ENCODE measurements at places on chromosomes 16 and 17.

DNA sequence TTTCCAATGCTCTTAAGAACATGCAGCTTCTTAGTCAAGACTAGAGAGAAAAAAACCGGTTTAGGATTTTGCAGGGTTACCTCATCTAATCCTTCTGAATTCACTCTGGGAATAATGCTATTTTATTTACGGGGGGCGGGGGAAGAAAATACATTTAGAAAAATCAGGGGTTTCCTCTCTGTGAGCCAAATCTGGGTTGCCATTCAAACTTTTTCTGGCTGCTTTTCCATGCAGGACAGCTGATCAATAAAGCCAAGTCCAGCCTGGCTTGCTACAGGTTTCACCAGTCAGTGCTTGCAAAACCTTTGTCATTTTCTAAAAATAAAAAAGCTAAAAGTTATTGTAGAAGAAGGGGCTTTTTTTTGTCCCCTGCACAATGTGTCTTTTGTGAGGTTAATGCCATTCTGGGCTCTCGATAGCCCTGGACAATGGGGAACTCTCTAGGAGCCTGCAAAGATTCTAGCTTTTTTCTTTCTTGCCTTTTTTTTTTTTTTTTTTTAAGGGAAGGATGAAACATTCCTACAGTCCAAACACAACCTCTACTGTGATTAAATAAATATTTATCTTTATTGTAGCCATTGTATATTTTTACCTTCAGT lies 13.1 kb upstream of the ZFHX3 start:
- no peak for DNase-seq

DNA sequence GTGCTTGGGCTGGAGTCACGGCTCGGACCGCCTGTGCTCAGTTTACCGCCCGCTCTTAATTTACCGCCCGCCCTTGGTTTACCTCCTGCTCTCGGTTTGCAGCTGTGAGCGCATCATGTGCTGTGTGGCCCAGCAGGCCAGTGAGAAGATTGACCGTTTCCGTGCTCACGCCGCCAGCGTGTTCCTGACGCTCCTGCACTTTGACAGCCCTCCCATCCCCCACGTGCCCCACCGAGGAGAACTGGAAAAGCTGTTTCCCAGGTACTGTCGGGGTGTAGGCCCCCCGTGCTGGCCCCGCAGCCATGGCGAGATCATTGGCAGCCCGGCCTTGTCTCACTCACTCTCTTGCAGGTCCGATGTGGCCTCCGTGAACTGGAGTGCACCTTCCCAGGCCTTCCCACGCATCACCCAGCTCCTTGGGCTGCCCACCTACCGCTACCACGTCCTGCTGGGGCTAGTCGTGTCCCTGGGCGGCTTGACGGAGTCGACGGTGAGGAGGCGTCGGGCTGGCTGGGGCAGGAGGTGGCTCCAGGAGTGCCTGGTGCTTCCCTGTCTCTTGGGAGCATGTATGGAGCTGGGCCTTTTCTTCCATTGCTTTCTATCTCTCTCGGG lies 89.3 kb upstream of the ZNF750 start:
- no peak for DNase-seq

DNA sequence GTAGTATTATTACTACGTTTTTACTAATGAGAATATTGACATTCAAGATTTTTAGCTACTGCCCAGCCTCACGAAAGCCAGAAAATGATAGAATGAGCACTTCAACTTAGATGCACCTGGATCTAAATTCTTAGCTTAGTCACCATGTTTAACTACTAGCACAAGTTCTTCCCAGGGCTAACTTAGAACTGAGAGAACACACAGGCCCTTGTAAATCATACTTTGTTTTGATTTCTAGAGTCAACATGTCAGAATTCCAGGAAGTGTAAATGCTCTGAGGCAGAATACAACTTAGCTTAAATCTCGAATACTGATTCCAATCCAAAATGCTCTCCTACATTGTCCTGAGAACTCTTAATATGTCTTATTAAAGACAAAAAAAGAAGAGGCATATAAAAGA lies 6.8 kb upstream of the ACSM1 start:
- DNase-seq = no peak

DNA sequence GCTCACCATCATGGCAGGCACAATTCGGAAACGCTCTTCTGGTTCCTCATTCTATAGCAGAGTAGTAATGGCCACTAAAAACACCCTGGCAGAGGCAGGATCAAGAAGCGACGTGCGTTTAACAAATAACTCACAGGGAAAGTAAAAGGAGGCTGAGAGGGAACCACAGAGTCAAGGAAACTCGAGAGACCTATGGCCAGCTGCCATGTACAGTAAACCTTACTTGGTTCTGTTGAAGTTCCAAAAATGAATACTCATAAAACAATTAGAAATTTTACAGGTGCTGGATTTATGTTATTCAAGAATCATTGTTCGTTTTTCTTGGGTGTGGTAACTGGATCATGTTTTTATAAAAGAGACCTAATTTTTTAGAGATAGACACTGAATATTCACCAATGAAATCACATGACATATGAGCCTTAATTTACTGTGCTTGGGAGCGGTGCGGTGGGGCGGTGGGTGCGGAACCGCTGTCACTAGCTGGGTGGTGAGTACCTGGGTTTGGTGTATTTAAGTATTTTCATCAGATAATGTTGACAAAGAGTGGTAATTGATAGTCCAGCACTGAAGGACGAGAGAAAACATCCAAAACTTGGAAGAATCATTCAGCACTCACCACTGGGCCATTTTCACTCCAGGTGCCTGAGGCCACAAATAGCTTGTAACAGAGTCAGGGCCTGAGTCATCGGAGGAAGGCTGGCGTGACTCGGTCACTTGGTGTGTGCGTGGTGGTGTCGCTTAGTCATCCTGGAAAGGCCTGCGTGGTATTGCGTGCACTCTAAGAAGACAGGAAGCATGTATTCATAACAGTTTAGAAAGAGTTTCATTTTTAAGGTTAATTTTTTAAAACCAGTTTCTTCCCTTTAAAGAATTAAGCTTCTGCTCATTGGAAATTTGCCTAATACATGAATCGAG lies 135.4 kb upstream of the CHMP6 start:
- no peak for DNase-seq

GRCh38 chr17:81027591-81028505 lies 7.1 kb upstream of the BAIAP2 start:
- DNase-seq = no peak

DNA sequence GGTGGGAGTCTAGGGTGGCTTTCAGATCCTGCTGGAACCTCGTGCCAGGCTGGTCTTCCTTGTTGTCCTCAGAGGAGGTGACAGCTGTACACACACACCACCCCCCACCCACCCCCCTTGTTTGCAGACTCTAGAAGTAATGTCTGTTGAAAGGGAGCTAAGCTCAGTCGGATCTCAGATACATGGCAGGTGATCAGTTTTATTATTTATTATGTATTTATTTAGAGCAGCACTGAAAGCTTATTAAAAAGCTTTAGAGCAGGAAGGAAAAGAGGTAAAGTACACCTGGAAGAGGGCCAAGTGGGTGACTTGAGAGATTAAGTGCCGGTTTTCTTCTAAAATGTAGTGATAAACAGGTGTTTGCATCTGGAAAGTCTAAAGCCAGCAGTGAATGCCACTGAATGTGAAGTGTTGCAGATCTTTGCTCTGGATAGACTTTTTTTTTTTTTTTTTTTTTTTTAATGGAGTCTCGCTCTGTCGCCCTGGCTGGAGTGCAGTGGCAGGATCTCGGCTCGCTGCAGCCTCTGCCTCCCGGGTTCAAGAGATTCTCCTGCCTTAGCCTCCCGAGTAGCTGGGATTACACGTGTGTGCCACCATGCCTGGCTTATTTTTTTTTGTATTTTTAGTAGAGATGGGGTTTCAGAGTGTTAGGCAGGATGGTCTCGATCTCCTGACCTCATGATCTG lies 40.2 kb downstream of the FOXK2 start:
- no peak for DNase-seq

DNA sequence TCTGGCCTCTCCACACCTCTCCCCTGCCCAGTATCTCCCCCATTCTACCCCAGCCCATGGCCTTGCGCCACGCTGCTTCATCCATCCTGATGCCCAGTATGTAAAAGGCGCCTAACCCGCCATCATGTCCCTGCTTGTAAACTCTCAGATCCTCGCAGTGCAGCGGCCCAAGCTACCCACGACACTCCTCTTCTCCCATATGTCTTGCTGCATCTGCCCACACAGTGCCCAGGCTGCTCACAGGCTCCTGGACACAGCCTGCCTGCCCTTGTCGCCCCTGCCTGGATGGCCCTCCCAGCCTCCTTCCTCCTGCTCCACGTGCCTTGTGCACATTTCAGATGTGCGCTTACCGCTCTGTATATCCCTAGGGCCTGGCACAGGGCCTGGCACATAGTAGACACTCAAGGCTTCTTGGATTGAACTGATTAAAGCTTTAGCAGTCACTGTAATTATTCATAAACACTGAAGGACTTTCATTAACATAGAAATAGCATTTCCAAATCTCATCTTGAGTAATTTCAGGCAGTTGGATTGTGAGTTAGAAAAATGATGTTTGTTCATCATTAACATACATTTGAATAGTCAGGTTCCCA lies 129.1 kb downstream of the CLEC16A start:
- DNase-seq = no peak

- no peak for DNase-seq
Observed at GRCh38 chr17:4710693-4711634, 532 bp downstream of the ARRB2 start.

- no peak for DNase-seq
Observed at GRCh38 chr16:81649561-81650184, 129.4 kb upstream of the PLCG2 start.

DNA sequence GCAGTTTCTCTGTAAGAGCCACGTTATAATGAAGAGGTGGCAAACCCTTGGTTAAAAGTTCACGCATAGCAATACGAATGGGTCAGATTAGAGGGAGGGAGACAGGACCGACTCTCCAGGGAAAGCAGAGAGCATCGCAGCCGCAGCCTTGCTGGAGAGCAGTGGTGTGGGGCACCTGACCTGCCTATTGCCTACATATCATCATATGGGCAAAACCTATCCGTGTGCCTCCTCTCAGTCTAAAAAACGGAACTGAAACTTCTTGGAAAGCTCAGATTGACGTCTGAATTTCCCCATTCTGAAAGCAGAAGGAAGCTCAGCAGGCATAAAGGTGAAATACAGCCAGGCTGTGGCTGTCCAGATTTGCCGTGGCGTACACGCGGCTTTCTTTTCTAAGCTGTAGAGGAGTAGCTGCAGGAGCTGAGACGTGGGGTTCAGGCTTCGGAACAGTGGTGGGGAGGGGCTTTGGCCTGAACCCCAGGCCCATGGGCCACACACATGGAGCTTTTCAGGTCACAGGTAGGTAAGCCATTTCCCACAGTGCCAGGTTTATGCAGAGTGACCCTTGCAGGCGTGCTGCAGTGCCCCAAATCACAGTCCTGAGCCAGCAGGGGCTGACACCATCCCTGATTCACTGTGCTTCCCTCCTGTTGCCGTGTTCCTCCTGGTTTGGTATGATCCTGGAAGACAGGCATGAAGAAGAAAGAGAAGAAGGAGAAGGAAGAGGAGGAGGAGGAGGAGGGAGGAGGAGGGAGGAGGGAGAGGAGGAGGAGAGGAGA lies 41.6 kb upstream of the TNRC6C start:
- no peak for DNase-seq

DNA sequence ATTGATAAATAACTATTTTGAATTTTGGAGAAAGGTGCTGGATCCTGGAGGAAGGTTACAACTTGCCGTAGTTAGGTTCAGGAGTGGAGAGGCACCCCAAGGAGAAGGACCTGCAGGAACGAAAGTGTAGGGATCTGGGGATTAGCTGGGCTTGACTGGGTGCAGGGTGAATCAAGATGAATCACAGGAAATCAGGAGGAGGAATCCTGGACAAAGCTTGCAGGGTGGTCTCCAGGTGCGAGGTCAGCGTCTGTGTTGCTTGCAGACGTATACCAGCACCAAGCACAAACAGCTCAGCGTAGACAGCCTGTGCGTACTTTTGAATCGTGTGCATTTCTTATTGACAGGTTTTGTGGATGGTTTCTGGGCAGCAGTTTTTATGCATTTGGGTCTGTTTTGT lies 144.3 kb downstream of the MSI2 start:
- DNase-seq = no peak

GRCh38 chr17:28612531-28612930 lies 1.5 kb downstream of the RSKR start:
- no peak for DNase-seq

GRCh38 chr17:31535581-31535981 lies 144.1 kb downstream of the RAB11FIP4 start:
- DNase-seq = no peak

DNA sequence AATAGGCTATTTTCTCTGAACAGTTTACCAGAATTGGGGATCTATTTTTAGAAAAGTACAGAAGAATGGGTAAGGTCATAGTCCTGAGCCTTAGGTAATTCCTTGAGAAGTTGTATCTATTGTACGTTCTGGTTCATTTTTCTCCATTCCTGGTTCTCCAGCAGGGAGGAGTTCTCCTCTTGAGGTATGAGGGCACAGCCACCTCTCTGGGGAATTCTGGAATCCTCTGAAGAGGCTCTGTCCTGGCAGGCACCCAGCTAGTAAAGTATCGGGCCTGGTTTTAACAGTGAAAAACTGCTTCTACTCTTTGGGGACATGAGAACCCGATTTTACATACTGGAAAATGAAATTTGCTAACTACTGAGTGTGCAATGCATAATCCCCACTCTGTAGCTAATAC lies 19.6 kb upstream of the PMFBP1 start:
- no peak for DNase-seq

- no peak for DNase-seq
Observed at GRCh38 chr17:72984926-72985325, 107.6 kb downstream of the SLC39A11 start.

DNA sequence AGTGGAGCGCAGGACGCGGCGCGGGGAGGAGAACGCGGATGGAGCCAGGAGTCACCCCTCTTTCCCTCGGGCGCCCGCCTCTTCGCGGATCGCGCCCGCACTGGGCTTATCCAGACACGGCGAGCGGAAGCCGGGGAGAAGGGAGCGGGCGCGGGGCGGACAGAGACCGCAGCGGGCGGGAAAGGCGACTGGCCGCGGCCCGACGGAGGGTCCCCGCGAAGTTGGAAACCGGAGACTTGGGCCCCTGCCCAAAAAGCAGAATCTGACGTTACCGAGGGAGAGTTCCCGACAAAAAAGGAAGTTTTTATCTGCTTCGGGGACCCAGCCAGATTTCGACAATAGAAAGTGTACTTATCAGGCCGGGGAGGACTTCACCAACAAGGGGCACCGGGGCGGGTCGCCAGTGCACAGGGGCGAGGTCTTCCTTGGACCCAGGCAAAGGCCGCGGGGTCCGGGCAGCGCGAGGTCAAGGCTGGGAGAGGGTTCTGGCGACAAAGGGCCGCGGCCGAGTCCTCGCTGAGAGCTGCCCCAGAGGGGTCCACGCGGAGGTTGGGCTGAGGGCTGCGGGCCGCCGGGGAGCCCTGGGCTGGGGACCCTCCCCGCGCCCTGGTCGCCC lies 519 bp downstream of the ST6GALNAC2 start:
- no peak for DNase-seq

GRCh38 chr17:17322516-17323510 lies 19.6 kb downstream of the NT5M start:
- DNase-seq = no peak

GRCh38 chr17:6080711-6081430 lies 10.7 kb downstream of the WSCD1 start:
- DNase-seq = no peak

GRCh38 chr17:56890906-56891674 lies 22.8 kb downstream of the TRIM25 start:
- DNase-seq = no peak

- DNase-seq = no peak
Observed at GRCh38 chr17:29091606-29092289, 48.8 kb downstream of the PIPOX start.
